Left ventricle myocardium superior (tissue), 1 donor: ENCODE measurements at places on chromosomes 3 and 15.
A peak's percentile ranks its signal among the peaks of the same experiment; 100 is the strongest.

DNA sequence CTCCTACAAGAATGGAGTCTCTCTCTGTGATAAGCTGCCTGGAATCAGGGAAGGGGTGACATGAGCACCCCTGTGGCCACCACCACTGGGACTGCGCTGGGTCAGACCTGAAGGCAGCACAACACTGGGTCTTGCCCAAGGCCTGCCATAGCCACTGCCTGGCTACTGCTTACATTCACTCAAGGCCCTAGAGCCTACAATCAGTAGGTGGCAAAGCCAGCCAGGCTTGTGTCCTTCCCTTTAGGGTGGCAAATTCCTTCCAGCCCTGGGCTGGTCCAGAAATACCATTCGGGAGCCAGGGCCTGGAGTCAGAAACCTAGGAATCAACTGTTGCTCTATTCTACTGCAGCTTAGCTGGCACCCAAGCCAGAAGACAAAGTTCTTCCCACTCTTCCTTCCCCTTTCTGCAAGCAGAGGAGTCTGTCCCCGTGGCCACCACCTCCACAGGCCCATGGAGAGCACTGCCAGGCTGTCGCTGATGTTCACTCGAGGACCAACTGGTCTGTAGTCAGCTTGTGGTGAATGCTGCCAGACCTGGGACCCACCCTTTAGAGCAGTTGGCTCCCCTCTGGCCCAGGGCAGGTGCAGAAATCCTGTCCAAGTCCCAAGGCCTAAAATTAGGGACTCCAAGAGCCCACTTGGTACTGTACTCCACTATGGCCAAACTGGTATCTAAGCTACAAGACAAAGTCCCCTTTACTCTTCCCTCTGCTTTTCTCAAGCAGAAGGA lies 307.4 kb downstream of the THSD4 start:
- DNase-seq, result no peak

- DNase-seq, result no peak
Observed at GRCh38 chr3:133662278-133662651, 524 bp upstream of the TOPBP1 start.

- no peak for DNase-seq
Observed at GRCh38 chr3:78050276-78051065, 1010.6 kb downstream of the ROBO2 start.

GRCh38 chr3:33430571-33430970 lies 9.6 kb downstream of the UBP1 start:
- DNase-seq, result no peak

GRCh38 chr15:36365963-36366362 lies 213.5 kb upstream of the CDIN1 start:
- DNase-seq, result no peak

DNA sequence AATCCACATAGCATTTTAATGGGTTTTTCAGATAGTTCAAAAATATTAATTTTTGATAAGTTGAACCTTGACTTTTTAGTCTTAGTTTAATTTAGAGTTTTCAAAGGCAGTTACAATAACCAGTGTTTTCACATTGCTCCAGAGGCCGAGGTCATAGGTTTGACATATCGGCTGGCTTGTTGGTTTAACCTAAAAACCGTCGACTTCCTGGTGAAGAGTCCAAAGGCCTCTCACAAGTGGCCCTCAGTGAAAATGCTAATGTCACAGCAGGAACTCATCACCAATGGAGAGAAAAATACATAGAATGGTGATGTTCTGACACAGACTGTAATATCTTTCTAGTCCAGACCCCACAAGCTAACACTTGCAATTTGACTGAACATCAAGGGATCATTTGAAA lies 642.3 kb downstream of the PLOD2 start:
- DNase-seq, result no peak

- DNase-seq, result peak; percentile 72
Observed at GRCh38 chr3:125024817-125025216, 31.0 kb downstream of the HEG1 start.

- DNase-seq, result no peak
Observed at GRCh38 chr3:33718595-33718907, 497 bp upstream of the CLASP2 start.

- no peak for DNase-seq
Observed at GRCh38 chr3:85167576-85167975, 208.8 kb downstream of the CADM2 start.

- DNase-seq, result peak; percentile 38
Observed at GRCh38 chr3:170909129-170909903, 879 bp upstream of the EIF5A2 start.
